Suppressor macrophage treated with lipopolysaccharide for 4 hours (primary cell): ENCODE measurements at places on chromosomes 6 and 20.
A peak's percentile ranks its signal among the peaks of the same experiment; 100 is the strongest.

DNA sequence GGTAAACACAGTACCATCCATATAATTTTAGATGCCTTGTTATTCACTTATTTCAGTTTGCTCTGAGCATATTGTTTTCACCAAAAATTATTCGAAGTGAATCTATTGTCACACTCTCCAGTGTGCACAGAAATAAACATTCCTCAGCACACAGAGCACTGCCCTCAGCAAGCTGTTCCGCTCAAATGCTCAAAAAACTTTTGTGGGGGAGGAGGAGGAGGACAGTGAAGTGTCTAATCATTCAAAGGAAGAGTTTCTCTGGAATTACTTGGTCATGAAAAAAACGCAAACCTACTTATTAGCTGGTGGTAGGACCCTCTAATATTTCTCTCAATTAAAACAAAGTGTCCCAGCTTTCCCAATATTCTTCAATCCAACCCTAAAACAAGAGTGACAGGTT lies 88.3 kb downstream of the DTNBP1 start:
- no peak for DNase-seq

DNA sequence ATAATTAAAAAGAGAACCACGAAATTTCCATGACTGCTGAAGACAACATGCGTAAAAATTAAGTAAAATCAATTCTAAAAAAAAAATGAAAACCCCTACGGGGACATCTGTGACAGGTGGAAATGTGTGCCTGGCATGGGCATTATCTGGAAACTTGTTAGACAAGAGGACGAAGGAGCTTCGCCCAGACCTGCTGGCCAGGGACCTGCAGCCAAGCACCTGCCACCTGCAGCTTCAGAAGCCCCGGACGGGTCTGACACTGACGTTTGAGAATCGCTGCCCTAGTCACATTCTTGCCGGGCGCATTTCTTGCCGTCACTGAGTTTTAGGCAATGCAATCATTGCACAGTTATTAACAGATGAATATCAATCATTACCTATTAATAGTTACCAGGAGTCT lies 140.3 kb downstream of the SMOC2 start:
- no peak for DNase-seq

- DNase-seq, result no peak
These were observed 286.2 kb downstream of the ESR1 start for GRCh38 chr6:152093711-152094110.

DNA sequence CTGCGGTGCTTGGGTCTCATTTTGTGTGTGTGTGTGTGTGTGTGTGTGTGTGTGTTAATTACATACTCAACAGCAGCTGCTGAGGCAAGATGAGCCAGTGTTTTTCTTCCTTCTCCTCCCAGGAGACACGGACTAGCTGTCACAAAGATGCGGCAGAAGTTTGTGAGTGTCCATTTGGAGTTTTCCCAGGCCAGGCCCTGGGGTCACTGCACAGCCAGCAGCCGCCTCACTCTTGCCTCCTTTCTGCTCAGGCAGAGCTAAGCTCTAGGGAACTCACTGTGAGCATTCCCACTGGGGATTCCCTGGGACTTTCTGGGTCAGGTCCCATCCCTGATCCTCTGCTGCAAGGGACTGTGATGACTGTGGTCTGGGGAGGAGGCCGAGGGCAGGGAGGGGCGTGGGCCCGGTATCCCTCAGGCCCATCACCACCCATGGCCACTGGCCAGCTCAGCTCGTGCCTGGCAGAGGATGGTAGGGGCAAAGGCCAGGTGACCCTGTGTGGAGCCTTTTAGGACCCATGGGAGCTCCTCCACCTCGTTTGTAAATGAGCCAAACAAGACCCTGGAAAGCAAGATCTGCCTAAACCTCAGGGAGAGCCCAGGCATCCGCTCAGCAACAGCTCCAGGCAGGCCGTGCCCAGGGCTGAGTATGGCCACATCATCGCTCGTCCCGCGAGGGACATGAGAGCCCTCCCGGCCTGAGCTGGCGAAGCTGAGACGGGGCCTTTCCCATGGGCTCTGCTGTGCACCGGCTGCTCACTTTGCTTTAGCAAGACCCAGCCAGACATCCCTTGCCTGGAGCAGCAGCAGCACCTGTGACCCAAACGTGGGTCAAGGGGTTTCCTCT lies 102.0 kb downstream of the PSMB1 start:
- peak; percentile 14 for DNase-seq

- DNase-seq, result peak; percentile 82
These were observed at the start of gene ARID1B for GRCh38 chr6:156776840-156777576. Gene ARID1B, plus strand, starts transcription at chr6:156777378. Its CDS starts 303 bp downstream, at chr6:156777681.

DNA sequence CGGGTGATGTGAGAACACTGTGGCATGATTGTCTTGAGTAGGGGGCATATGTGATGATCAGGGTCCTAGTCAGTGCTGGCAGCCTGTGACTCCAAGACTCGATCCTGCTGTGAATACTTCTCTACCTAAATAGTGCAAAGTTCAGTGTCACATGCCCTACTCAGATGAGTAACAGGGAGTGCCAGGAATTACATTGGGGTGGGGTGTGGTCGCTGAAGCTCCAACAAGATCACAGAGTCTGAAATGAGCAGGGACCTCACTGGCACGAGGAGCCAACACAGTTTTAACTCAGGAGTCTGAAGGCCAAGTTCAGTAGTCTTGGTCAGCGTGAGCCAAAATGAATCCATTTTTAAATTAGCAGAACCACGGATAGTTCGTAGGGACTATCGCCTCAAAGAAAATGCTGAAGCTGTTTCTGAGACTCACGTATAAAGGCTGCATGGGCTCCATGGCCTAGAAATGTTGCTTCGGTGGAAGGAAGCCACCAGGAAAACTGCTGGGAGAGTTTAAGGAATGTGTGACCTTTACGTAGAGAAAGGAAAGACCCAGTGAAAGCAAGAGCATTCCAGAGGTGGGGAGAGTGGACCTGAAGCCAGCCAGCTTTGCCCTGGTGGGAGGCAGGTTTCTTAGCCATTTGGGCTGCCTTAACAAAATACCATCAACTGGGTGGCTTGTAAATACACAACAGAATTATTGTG lies 72.2 kb downstream of the RPP40 start:
- no peak for DNase-seq

DNA sequence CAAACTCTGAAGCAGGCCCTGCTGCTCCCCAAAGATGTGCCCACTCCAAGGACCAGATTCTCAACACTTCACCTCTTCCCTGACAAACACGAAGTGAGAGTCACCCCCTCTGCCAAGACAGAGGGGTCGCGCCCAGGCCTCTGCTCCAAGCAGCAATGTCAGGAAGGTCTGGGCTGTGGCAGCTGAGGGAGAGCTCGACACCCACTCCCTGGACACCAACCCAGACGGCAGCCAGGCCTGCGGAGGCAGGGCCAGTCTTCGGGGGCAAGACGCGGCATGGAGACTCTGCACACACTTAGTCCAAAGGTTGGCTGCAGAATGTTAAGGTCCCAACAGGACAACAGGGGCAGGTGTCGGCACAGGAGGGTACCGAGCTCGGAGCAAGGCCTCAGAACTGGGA lies 144.2 kb downstream of the DLL1 start:
- no peak for DNase-seq

DNA sequence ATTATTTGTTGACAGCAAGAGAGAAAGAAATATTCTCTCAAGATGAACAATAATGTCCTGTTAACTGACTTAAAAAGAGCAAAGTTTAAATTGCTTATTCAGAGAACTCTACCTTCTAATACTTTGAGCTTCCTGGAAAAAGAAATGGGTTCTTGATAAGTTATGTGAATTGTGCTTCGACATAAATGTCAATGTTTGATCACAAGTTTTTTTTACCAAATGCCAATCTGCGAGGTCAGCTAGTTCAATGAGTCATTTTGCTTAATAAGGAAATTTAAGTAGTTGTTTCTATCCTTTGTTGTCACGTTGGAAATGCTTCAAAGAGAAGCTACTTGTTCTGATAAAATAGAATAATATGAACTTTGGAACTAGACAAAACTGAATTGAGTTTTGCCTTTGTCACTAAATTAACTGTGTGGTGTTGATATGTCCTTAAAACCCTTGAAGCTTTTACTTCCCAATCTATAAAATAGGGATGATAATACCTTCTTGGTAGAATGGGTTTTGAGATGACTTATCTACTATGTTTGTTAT lies 642.1 kb upstream of the FLRT3 start:
- DNase-seq, result no peak

DNA sequence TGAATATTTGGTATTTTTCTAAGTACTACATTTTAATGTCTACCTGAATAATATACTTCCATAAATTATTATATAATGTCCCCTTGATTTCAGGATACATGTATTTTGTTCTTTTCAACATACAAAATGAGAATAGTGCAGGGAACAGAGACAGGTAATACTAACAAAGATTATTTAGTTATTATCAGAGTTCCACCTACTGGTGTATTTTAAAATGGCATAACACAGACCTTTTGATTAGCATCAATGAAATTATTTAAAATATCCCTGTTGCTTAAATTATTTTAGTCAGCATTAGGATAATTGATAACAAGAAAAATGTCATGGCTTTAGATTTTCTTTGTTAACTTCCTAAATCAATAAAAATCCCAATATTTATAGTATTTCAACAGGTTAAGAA lies 184.0 kb downstream of the PRDM13 start:
- DNase-seq, result no peak

DNA sequence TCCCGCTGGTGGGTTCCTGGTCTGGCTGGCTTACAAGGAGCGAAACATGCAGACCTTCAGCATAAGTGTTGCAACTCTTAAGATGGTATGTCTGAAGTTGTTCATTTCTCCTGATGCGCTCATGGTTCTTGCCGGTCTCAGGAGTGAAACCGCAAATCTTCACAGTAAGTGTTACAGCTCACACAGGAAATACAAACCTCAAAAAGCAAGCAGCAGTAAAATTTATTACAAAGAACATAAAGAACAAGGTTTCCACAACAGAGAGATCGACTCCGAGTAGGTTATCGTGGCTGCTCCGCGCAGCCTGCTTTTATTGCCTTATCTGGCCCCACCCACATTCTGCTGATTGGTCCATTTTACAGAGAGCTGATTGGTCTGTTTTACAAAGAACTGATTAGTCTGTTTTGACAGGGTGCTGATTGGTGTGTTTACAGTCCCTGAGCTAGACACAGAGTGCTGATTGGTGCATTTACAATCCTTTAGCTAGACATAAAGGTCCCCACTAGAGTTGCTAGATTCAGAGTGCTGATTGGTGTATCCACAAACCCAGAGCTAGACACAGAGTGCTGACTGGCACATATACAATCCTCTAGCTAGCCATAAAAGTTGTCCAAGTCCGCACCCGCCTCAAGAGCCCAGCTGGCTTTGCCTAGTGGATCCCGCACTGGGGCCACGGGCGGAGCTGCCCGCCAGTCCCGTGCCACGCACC lies 39.2 kb downstream of the TRIM27 start:
- DNase-seq, result peak; percentile 32

GRCh38 chr6:112223070-112223861 lies 31.1 kb downstream of the LAMA4 start:
- DNase-seq, result peak; percentile 3

GRCh38 chr6:70735513-70735912 lies 67.8 kb downstream of the SMAP1 start:
- DNase-seq, result no peak

- DNase-seq, result no peak
These were observed 12.9 kb upstream of the GCM1 start for GRCh38 chr6:53161481-53162009.

DNA sequence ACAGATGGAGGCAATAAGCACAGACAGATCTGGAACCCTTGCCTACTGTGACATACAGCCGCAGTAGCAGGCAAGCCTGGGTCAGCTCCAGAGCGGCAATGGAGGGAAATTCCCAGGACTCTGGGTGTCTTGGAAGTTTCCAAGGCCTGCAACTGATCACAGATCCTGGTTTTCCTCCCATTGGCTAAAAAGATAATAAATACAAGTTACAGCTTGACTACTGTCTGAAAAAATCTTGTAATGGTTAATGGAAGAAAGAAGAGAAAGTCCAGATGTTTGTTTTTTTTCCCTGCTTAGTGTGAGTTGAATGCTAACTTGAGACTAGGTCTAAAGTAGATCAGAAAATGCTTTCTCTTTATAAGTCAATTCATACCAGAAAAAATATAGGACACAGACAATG lies 307.6 kb downstream of the ALDH8A1 start:
- DNase-seq, result no peak
